ENCODE measurements at places on chromosomes 4 and X. TPM values are rescaled to one million over a fixed set of nuclear protein-coding genes. Genes with fewer than 3 reads are reported as not detected.

Gene USP17L20
- not detected for total RNA-seq

Gene CT55
- total RNA-seq, result not detected

Gene IL9R
- total RNA-seq, result not detected

Gene MAGEA6
- total RNA-seq, result not detected

Gene ADAMTS3
- total RNA-seq, result 2.1 TPM

Gene PPP4R3C
- total RNA-seq, result not detected

Gene GLUD2
- total RNA-seq, result 1.8 TPM

Gene STOX2
- 0.66 TPM for total RNA-seq

Gene PTCHD1
- total RNA-seq, result not detected

Gene ATP1B4
- total RNA-seq, result not detected

DNA sequence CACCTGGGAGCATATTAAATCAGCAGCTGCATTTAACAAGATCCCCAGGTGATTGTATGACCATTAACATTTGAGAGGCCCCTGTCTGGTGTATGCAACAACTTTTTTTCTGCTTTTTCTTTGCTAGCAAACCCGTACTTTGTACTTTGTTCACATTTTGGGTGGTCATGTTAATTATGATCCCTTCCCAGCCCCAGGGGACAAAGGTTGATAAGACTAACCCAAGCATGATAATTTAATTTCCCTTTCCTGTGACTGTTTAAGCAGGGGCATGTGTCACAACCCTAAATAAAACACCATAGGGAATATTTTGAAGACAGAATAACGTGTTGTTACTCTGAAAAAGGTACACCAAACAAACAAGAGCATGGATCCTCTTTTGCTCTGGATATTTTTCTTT, 332.0 kb downstream of the PCDH18 start:
- H3K36me3 ChIP-seq, result no peaks in the 10 kb centered on the region
- H3K4me3 ChIP-seq, result no peak overlapping the region
- H3K27ac ChIP-seq, result no peak overlapping the region

DNA sequence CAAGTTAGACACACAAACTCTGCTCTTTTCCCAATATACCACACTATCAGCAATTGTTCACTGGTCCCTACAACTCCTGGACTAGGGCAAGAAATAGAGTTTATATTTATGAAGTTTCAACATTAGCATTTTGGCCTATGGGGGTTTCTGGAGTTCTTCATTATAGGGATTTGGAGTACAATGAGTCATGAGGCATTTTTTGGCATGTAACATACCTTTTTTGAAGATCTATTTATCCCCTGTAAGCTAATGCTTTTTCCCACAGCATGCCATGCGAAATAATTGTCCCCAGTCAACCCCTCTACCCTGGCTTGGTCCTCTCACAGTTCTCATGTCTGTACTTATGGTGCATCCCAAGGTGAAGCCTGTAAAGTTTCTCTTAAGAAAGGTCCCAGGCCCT, 36.7 kb upstream of the EDA2R start:
- H3K27me3 ChIP-seq, result no peaks in the 10 kb centered on the region
- no peak overlapping the region for H3K4me3 ChIP-seq
- H3K27ac ChIP-seq, result no peak overlapping the region
- no peaks in the 10 kb centered on the region for H3K4me1 ChIP-seq
- DNase-seq, result no peak
- no peaks in the 10 kb centered on the region for H3K36me3 ChIP-seq

- no peak overlapping the region for H3K27ac ChIP-seq
- no peaks in the 10 kb centered on the region for H3K36me3 ChIP-seq
- no peak overlapping the region for H3K4me3 ChIP-seq
- DNase-seq, result no peak
Observed at GRCh38 chr4:182803235-182803634, 114.0 kb downstream of the DCTD start.

GRCh38 chr4:182187674-182188073, 55.5 kb upstream of the TENM3 start:
- H3K27me3 ChIP-seq, result no peaks in the 10 kb centered on the region
- H3K4me3 ChIP-seq, result no peak overlapping the region
- no peaks in the 10 kb centered on the region for H3K4me1 ChIP-seq
- H3K36me3 ChIP-seq, result no peaks in the 10 kb centered on the region
- peak; percentile 22 for DNase-seq
- H3K27ac ChIP-seq, result no peak overlapping the region

- H3K4me3 ChIP-seq, result no peak overlapping the region
- DNase-seq, result no peak
- H3K36me3 ChIP-seq, result no peaks in the 10 kb centered on the region
- no peaks in the 10 kb centered on the region for H3K4me1 ChIP-seq
Observed at GRCh38 chr4:83340692-83341343, 6.2 kb upstream of the HPSE start.

DNA sequence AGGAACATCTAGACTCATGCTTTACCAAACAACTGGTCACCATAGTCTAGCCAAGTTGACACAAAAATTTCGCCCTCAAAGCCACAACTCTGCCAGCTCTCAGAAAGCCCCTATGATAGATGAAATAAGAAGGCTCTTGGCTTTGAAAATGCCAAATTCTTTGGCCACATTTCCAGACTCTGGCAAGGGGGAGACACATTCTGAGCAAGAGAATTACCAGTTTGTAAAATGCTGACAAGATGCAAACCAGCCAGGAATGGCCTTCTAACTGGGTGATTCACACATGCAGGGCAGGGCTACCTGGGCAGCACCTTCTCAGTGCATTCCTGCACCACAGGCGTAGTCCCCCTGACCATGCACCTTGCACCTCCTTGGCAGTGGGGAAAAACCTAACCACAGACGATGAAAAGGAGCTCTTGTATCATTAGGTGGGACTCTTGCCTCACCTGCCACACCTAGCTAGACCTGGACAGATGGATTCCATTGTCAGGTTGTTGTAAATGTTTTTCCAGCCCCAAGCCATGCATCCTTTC, 77.4 kb upstream of the CPEB2 start:
- no peaks in the 10 kb centered on the region for H3K27me3 ChIP-seq
- no peak overlapping the region for H3K27ac ChIP-seq
- DNase-seq, result no peak
- no peaks in the 10 kb centered on the region for H3K36me3 ChIP-seq
- H3K4me1 ChIP-seq, result no peaks in the 10 kb centered on the region

DNA sequence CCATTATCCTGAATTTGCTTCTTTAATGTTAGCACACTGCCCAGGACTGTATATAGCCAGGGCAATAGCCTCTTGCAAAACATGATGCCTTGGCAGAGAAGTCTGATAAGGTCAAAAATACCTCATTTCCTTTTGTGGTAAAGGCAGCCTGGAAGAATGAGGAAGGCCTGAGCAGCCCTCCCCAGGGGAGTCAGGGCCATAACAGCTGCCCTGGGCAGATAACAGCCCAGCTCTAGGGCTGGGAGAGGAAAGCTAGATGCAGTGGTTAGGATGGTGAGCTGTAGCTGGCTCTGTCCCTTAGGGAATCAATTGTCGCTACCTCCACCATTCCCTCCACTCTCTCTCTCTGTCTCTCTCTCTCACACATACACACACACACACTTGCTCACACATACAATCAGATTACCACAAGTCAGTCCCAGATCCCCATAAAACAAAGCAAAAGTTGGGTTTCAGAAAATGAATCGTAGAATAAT, 29.2 kb downstream of the EFHC2 start:
- H3K36me3 ChIP-seq, result no peaks in the 10 kb centered on the region
- H3K4me1 ChIP-seq, result no peaks in the 10 kb centered on the region
- peak; percentile 65 for DNase-seq
- no peak overlapping the region for H3K27ac ChIP-seq
- no peak overlapping the region for H3K4me3 ChIP-seq

DNA sequence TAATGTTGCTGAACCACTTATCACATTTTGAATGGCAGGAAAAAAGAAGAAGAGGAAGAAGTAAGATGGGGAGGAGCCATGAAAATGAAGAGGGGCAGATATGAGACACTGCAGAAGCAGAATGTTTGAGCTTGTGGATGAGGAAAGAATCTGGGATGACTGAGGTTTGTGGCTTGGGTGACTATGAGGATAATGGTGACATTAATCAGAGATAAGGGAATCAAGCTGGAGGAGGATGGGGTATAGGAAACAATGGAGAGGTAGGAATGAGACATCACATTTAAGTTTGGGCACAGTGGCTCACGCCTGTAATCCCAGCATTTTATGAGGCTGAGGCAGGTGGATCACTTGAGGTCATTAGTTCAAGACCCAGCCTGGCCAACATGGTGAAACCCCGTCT, 19.1 kb upstream of the PHF8 start:
- no peaks in the 10 kb centered on the region for H3K36me3 ChIP-seq
- no peak overlapping the region for H3K27ac ChIP-seq

DNA sequence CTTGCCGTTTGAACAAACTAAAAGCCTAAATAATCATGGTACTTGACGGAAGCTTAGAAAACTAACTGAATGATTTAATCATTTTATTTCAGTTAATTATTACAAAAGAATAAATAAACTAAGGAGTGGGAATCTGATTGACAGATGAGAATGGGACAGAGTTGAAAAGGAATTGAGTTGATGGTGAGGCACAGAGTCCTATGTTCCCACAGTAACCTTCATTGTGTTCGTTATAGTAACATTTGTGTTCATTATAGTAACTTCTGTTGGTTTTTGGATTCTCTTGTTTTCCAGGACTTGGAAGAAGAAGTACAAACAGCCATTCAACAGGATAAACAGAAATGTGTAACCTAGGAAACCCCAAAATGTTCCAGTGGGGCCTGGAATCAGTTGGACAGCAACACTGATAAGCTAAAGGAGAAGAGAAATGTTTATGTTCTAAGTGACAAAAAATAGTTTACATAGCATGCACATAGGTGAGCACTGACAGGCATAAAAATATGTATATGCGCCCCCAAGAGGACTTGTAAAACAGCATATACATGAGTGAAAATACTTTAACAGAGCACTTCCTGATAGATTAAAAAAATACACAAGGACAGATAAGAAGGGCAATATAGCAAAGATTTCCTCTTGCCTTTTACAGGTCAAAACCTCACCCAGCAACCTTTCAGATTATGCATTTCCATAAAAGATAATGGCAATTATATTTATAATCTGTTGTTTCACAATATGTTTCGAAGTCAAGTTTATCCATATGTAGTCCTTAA, 218.6 kb upstream of the HTR2C start:
- no peaks in the 10 kb centered on the region for H3K27me3 ChIP-seq
- no peak for DNase-seq
- no peaks in the 10 kb centered on the region for H3K4me1 ChIP-seq
- H3K36me3 ChIP-seq, result no peaks in the 10 kb centered on the region
- no peak overlapping the region for H3K27ac ChIP-seq
- no peak overlapping the region for H3K4me3 ChIP-seq

DNA sequence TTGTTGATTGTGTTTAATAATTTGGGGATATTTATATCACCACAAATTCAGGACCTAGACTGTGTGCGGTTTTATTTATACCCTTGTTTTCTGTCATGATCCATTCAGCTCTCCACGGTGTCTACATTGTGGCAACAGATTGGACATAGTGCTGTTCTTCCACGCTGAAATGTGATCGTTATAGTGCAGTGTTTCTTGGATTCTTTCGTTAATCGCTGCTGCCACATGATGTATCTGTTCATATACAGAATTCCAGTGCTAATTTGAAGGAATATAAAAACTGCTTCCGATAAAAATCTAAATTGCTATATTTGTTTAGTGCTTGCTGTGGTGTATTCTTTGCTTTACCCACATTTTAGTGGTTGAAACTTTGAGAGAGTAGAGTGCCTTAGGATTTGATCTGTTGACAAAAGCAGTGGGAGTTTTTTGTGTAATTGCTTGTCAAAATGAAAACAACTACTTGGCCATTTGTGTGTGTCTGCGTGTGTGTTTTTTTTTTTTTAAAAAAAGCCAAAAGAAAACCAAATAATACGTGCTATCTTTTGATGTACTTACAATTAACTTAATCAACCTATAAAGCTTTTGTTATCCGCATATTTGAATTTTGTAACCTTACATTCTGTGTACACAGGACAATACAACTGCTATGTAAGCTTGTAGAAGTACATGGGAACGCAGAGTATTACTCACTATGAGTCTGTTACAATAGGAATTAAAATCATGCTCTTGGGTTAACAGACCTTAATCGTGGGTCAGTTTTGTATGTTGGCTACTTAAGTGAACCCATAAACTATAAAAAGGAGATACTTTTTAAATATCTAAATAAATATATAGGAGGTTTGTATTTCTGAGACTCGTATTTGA, 353.3 kb downstream of the ARHGAP24 start:
- H3K4me3 ChIP-seq, result no peak overlapping the region
- H3K36me3 ChIP-seq, result no peaks in the 10 kb centered on the region
- peak overlapping the region; percentile 64 for H3K27ac ChIP-seq
- no peaks in the 10 kb centered on the region for H3K27me3 ChIP-seq

GRCh38 chrX:106159861-106160282, 8.2 kb upstream of the PWWP3B start:
- H3K4me3 ChIP-seq, result no peak overlapping the region
- no peaks in the 10 kb centered on the region for H3K36me3 ChIP-seq
- DNase-seq, result no peak
- no peaks in the 10 kb centered on the region for H3K27me3 ChIP-seq
- no peaks in the 10 kb centered on the region for H3K4me1 ChIP-seq
- H3K27ac ChIP-seq, result no peak overlapping the region

DNA sequence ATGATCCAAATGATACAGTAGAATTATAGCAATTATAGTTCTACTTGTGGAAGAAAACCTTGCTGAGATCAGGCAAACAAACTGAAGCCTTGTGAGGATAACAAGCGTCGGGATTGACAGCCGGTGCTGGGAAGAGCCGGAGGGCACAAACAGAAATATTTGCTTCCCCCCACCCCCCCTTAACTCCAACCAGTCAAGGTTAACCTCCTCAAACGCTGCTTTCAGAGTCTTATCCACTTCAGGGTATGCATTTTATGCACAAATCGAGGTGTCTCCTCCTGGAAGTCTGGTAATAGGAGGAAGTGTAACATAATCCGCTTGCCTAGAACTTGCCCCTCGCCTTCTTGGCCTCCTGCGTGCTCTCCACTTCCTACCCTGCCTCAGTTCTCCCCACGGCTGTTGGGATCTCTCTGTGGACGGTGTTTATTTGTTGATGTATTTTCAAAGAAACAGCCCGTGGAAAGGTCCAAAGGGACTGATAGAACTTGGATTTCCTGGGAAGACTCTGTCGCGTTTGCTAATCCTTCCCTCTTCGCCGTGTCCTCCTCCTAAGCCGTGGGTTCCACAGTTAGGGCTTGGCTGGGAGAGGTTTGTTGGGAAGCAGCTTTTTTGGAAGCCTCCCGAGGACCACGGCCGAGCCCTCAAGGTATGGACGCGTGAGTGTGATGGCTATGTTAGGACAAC, 4.1 kb upstream of the ARX start:
- no peak overlapping the region for H3K27ac ChIP-seq
- H3K4me1 ChIP-seq, result no peaks in the 10 kb centered on the region
- H3K4me3 ChIP-seq, result no peak overlapping the region
- H3K27me3 ChIP-seq, result peaks cover 69% of the 10 kb centered on the region
- no peaks in the 10 kb centered on the region for H3K36me3 ChIP-seq

- H3K27ac ChIP-seq, result peak overlapping the region; percentile 36
- H3K4me3 ChIP-seq, result no peak overlapping the region
- no peaks in the 10 kb centered on the region for H3K27me3 ChIP-seq
- no peaks in the 10 kb centered on the region for H3K36me3 ChIP-seq
- peak; percentile 48 for DNase-seq
- peaks cover 3% of the 10 kb centered on the region for H3K4me1 ChIP-seq
Observed at GRCh38 chrX:9646471-9647224, 119.0 kb downstream of the GPR143 start.

GRCh38 chrX:7346021-7346420, 198.1 kb upstream of the PUDP start:
- H3K27ac ChIP-seq, result peak overlapping the region; percentile 39
- H3K36me3 ChIP-seq, result no peaks in the 10 kb centered on the region
- peak; percentile 20 for DNase-seq

- H3K4me1 ChIP-seq, result peaks cover 3% of the 10 kb centered on the region
- DNase-seq, result no peak
- no peak overlapping the region for H3K4me3 ChIP-seq
- H3K36me3 ChIP-seq, result no peaks in the 10 kb centered on the region
- H3K27me3 ChIP-seq, result no peaks in the 10 kb centered on the region
- H3K27ac ChIP-seq, result no peak overlapping the region
Observed at GRCh38 chr4:113447769-113448168, 313.8 kb downstream of the CAMK2D start.

Data from fibroblast of lung (primary cell).